Renal pelvis (tissue), 12 donors: ENCODE measurements at places on chromosomes 1 and 21. TPM values are rescaled to one million over a fixed set of nuclear protein-coding genes. Genes with fewer than 3 reads are reported as not detected.

DNA sequence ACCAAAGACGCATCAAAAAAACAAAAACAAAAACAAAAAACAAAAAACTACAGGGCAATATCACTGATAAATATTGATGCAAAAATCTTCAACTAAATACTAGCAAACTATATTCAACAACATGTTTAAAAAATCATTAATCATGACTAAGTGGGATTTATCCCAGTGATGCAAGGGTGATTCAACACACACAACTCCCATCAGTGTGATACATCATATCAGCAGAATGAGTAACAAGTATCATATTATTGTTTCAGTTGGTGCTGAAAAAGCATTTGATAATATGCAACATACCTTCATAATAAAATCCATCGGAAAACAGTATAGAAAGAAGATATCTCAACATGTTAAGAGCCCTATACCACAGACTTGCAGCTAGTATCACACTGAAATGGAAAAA is 953.0 kb downstream of the AMY1C start:
- DNase-seq: no peak

GRCh38 chr1:220685879-220686278 is 4.3 kb upstream of the C1orf115 start:
- no peak for DNase-seq

DNA sequence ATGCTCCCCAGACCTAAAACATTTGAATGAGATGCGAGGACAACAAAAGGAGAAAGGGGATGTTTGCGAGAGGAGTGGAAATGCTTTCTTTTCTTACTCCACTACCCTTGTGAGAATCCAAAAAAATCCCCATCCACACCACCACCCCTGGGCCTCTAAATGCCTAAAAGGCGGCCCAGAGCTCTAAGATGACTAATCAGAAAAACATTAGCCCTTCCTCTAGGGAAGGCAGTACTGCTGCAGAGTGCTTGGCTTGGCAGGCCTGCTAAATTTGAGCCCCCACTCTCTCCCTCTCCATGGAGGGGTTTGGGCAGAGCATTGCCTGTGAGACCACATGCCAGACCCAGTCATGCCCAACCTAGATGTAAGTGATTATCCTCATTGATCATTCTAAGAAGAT is 347.9 kb downstream of the USH2A start:
- no peak for DNase-seq

- no peak for DNase-seq
Observed at GRCh38 chr1:6961905-6962477, 176.7 kb downstream of the CAMTA1 start.

DNA sequence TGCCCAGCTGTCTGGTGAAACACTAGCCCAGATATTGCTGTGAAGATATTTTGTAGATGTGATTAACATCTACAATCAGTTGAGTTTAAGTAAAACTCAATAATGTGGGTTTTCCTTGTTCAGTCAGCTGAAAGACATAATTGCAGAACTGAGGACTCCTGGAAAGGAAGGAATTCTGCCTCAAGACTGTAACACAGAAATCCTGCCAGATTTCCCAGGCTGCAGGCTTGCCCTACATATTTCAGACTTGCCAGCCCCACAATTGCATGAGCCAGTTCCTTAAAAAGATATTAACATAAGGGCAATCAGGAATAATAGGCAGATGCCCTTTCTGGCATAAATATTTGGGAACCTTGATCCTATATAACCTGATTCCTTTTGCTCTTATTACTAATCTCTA is 14.2 kb upstream of the NIBAN1 start:
- no peak for DNase-seq

DNA sequence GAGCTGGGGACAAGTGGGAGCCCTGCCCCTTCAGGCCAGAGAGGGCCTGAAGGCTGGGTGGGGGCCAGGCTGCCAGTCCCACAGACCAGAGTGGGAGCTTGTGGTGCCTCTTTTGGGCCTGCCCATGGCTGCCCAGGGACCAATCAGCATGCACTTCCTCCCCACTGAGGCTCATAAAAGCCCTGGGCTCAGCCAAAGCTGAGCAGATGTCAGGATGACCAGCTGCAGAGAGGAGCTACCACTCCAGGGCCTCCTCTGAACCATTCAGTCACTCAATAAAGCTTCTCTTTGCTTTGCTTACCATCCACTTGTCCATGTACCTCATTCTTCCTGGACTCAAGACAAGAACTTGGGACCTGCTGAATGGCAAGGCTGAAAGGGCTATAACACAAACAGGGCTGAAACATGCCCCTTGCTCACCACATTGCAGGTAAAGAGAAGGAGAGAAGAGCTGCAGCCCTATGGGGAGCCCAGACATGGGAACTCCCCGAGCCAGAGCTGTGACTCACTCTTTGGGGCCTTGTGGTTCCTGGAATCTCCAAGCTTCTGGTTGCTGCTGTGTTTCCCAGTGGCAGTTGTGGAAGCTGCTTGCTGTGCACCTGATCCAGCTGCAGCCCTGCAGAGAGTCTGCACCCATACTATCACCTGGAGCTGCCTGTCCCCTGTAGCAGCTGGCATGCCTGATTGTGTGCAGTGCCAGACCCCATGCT is 82.0 kb downstream of the OLFML3 start:
- DNase-seq: no peak

- no peak for DNase-seq
Observed at GRCh38 chr1:115412733-115413132, 74.7 kb upstream of the NGF start.

- DNase-seq: no peak
Observed at GRCh38 chr1:89629146-89629545, 3.8 kb upstream of the LRRC8C start.

DNA sequence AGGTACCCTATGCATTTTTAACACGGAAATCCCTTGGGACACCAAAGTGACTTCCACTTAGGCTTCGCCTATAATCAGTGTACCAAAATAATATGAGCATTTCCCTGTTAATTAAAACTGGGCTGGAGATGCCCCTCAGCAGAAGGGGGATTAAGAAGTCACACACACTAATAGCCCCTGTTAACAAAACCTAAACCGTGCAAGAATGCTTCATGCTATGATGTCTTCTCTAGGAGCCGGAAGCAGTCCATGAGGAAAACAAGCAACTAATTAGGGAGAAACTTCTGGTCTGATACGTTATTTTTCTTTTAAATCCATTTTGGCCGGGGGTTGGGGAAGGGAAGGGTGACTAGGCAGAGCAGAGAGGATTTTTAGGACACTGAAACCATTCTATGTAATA is 123.4 kb downstream of the ESRRG start:
- DNase-seq: no peak

DNA sequence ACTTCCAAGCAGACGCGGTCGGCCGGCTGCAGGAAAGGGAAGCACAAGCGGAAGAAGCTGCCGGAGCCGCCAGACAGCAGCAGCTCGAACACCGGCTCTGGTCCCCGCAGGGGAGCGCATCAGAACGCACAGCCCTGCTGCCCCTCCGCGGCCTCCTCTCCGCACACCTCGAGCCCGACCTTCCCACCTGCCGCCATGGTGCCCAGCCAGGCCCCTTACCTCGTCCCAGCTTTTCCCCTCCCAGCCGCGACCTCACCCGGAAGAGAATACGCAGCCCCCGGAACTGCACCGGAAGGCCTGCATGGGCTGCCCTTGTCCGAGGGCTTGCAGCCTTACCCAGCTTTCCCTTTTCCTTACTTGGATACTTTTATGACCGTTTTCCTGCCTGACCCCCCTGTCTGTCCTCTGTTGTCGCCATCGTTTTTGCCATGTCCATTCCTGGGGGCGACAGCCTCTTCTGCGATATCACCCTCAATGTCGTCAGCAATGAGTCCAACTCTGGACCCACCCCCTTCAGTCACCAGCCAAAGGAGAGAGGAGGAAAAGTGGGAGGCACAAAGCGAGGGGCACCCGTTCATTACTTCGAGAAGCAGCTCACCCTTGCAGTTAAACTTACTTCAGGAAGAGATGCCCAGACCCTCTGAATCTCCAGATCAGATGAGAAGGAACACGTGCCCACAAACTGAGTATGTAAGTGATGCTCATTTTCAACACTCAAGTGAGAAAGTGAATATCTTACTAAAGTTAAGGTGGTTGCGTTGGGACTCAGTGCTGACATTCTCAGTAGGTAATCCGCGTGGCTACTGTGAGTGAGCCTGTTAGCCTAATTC is 25.5 kb downstream of the UTS2 start:
- DNase-seq: no peak

DNA sequence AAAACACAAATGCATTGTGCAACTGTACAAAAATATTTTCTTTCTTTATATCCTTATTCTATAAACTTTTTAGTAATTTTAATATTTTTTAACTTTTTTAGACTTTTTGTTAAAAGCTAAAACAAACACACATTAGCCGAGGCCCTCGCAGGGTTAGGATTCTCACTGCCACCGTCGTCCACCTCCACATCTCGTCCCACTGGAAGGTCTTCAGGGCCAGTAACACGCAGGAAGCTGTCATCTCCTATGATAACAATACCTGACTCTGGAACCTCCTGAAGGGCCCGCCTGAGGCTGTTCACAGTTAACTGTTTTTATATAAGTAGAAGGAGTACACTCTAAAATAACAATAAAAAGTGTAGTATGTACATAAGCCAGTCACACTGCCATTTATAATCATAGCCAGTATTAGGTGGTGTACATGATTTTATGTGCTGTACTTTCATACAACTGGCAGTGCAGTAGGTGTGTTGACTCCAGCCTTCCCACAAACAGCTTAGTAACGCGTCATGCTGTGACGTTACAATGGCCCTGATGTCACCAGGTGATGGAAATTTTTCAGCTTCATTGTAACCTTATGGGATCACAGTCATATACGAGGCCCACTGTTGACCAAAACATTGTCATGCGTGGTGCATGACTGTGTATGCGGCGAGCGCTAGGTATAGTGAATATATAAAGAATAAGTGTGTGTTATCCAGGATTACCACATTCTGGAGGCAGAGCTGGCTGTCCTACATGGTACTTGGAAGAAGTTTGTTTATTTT is 8.8 kb downstream of the TFF2 start:
- no peak for DNase-seq

DNA sequence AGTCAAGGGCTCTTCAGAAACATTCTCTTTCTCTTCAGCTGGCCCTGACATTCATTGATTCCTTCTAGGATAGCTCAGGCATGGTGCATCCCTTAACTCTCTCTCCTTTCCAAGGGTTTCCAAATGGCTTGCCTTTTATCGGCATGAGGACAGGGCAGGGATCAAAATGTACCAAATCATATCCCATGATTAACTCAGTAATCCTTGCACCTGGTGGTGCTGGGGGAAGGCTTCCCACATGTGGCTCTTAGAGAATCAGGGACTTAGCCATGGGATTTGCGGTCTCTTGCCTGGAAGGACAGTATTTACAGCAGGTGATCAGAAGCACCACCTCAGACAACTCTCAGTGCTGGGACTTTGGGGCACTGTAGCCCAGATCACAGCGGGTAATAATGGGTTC is 46.2 kb upstream of the EDEM3 start:
- DNase-seq: no peak

The C8A gene
- polyA plus RNA-seq: not detected

The GJA8 gene
- polyA plus RNA-seq: 0.46 TPM

The PGLYRP4 gene
- not detected for polyA plus RNA-seq

The OR2G6 gene
- not detected for polyA plus RNA-seq

The TACSTD2 gene
- 36.9 TPM for polyA plus RNA-seq
